HTR-8/SVneo (cell line): ENCODE measurements at places on chromosomes 3 and 15.
A peak's percentile ranks its signal among the peaks of the same experiment; 100 is the strongest.

- DNase-seq: no peak
Observed at GRCh38 chr3:34175636-34176176, 377.3 kb downstream of the PDCD6IP start.

DNA sequence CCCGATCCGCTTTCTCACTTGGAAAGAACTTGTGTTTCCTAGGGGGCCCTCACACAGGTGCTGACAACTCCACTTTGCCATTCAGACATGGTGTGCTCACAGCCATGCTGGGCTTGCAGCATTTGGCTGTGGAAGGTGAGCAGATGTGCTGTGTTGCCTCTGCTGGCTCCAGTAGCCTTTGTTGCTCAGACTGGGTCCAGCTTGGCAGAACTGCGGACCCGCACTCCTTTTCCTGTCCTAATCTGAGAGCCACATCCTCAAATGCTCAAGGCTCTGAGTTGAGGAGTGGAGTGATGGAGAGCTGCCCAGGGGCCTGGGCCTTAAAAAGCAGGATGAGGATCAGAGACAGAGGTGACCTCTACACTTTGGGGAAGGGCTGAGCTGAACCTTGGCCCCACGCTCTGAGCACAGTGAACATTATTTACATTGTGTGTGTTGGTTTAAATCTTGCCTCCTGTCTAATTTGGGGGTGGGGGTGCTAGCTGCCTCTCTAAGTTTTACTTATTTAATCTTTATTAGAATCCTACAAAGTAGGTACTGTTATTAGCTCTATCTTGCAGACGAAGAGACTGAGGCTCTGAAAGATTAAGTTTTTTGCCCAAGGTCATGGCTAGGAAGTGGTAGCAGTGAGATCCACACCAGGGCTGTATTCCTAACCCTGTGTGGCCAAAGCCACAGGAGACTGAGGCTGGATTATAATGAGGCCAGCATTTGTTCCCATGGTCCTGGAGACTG is 17.2 kb downstream of the ACOX2 start:
- DNase-seq: no peak

GRCh38 chr3:15204005-15204404 is 2.0 kb upstream of the CAPN7 start:
- DNase-seq: no peak

DNA sequence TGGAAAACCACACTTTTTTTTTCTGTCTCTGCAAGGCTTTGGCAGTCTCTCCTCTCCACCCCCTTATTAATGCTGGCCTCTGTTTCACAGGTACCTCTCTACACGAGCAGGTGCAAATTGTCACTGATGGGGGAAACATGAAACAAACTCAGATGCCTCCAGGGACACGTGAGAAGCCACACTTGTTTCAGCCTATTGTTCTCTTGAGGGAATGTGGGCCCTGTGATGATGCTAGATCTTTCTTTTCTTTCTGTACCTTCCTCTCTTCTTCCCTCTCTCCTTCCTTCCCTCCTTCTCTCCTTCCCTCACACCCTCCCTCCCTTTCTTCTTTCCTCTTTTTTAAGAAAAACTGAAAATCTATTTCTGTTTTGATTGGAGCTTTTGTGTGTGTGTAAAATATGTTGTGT is 5.7 kb upstream of the BLM start:
- no peak for DNase-seq

DNA sequence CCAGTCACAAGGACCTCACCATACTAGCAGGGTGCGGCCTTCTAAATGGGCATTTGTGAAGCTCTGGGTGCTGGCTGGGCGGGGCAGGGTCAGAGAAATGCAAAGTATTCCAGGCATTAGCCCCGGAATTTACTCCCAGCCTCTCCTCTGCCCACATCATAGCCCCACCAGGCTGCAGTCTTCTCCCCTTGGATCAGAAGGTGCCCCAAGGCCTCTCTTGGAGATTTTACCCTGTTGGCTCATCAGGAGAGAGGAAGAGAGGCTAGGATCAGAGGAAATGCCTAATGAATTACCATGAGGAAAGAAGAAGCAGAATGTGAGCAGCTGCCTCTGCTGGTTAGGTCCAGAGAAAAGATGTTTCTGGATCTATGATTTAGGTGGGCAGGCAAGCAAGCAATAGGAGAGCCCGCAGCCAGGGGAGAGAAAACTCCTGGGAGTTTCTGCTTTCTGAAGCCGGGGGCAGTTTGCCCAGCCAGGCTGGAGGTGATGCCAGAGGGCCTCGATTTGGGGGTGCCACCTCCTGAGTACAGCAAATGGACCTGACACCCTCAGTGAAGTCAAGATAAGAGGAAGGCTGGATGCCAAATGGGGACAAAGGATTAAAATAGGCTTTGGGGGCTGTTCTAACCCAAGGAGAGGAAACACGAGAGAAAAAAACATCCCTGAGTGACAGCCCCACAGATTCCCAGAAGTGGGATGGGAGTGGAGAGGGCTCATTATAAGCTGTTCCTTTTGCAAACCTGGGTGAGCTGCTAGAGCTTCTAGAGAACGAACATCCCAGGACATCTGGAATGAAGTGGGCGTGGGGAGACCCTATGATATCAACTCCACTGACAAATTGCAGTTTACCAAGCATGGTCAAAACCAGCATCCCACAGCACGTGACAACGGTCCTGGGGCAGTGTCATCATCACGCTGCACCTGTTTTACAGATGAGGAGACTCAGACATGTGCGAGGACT is 65.4 kb downstream of the BDH1 start:
- peak; percentile 84 for DNase-seq

GRCh38 chr3:50237133-50237651 is 1.2 kb downstream of the GNAI2 start:
- DNase-seq: no peak

GRCh38 chr15:54941417-54941816 is 255.3 kb downstream of the RSL24D1 start:
- no peak for DNase-seq

- DNase-seq: no peak
Observed at GRCh38 chr15:21267226-21267625, 173.1 kb downstream of the POTEB3 start.

DNA sequence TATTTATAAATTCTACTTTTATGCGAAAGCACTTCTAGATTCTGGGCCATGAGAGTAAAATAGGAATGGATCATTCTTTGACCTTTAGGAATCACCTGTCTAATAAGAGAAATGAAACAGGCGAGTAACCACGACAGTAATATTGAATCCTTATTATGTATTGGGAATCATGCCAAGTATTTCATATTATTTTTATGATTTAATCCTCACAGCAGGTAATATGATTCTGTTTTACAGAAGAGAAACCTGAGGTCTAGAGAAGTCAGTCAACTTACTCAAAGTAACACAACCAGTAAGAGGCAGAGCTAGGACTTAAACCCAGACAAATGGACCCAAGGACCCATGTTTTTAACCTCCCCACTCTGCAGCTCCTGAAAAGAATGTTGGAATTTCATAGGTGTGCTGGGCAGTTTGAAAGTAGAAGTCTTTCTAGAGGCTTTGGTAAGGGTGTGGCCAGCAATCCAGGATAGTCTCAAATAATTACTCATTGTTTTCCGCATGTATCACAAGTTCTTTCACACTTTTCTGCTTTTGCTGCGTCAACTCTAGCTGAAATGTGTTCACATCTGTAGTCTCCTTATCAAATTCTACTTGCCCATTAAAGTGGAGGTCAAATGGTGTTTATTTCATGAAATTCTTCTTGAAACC is 181.7 kb downstream of the TPRG1 start:
- no peak for DNase-seq

DNA sequence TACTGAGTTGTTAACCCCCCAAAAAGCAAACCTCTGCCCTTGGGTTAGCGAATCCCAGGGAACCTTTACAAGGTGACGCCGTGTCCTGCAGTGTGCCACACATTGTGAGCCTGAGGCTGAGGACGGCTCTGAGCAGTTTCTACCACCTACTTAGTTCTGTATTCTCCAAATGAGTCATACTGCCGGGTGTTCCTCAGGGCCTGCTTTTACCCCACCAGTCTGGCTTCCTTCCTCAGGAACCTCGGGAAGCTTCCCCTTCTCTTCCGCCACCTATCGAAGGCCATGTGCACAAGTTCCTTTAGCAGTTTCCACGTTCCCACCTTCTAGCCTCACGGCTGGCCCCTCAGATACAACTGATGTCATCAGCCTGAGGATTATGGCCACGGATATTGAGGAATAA is 384.0 kb upstream of the TPM1 start:
- no peak for DNase-seq

- DNase-seq: no peak
Observed at GRCh38 chr3:123071146-123071545, 4.3 kb downstream of the PDIA5 start.

DNA sequence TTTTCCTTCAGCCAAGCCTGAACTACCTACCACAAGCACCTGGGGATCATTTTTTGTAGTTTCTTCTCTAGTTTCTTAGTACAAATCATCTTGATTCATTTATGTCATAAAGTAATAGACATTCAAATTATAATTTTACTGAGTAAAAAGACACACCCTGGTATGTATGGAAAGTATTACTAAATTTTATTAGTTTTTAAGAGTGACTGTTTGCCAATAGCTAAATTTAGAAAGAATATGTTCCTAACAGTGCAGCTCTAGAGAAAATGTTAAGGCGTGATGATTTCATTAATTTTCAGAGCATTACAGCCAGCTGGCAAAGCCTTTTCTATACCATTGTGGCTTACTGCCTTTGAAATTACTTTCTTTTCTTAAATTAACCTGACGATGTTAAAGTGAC is 612.0 kb upstream of the KCNMB2 start:
- DNase-seq: no peak

- DNase-seq: no peak
Observed at GRCh38 chr15:63672369-63672768, 75.2 kb downstream of the FBXL22 start.

- DNase-seq: no peak
Observed at GRCh38 chr3:58469096-58469495, 22.8 kb upstream of the KCTD6 start.

DNA sequence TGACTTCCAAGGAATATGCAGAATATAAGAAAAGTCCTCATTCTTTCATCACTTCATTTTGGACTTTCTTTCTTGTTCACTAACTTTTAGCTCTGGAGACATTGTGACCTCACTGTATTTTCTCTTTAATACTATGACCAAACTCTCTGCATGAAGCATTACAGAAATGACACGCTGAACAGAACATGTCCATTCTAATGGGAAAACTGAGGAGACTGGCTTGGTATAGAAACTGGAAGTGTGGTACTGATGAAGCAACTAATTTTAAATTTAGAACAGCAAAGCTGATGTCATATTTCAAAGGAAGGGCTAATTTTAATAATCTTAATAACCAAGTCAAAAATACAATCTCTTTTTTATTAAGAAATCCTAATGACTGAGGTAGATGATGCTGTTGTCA is 4.7 kb downstream of the DPH3 start:
- no peak for DNase-seq

- no peak for DNase-seq
Observed at GRCh38 chr15:66187271-66187670, 66.3 kb downstream of the MEGF11 start.

- no peak for DNase-seq
Observed at GRCh38 chr15:40320409-40320808, 3.1 kb upstream of the INAFM2 start.

DNA sequence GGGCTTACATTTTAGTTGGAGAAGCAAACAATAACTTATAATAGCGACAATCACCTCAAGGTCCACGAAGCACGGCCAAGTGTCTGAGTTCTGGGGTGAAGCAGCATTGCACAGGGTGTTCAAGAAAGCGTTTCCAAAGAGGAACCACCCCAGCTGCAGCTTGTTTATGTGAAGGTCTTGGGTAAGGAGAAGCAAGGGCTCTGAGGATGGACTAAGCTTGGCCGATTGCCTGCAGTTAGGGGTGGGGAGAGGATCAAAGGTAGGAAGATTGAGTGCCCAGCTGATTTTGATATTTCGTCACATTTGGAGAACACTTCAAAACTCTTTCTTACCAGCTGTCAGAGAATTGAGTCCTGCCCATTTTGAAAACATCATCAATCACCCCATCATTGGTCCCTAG is 321.6 kb upstream of the DNAJC19 start:
- no peak for DNase-seq

DNA sequence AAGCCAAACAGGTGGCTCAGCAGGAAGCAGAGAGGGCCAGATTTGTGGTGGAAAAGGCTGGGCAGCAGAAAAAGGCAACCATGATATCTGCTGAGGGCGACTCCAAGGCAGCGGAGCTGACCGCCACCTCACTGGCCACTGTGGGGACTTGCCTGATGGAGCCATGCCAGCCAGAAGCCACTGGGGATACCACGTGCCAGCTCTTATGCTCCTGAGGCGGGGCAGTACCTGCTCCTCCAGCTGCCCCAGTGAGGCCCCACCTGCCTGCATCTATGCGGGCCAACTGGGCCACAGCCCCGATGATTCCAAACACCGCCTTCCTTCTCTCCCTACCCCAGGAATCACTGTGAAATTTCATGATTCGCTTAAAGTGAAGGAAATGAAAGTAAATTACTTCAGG is 22.9 kb upstream of the ARIH1 start:
- DNase-seq: no peak

- DNase-seq: no peak
Observed at GRCh38 chr3:62249484-62249776, 123.9 kb downstream of the FEZF2 start.

DNA sequence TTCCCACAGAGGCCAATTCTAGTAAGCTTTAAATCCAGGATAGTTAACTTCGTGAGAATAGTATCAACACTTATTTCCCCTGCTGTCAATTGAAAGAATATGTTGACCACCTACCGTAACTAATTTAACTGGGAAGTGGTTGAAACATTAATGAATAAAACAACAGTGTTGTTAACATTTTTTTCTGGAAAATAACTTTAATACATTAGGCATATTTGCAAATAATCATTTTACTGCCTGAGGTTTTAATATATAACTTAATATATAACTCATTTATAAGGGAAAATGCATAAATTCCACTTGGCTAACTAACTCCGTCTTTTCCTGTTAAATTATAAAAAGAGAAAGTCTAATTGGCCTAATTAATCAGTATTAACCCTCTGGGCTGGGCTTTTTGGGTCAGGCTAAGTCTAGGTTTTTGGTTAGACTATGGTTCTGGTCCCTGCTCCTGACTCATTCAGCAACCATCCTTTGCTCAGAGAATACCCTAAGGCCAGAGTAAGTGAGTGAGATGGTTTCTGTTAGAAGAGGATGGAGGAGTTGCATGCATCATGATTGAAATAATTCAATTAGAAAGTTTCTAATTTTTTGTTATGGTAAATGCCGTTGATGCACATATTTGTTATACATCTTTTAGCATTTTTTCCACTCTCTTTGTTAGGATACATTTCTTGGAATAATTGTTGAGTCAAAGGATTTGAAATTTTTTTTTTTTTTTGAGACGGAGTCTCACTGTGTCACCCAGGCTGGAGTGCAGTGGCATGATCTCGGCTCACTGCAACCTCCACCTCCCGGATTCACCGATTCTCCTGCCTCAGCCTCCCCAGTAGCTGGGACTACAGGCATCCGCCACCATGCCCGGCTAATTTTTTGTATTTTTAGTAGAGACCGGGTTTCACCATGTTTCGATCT is 10.8 kb upstream of the SKIL start:
- peak; percentile 61 for DNase-seq

GRCh38 chr3:142117056-142117851 is 32.1 kb downstream of the TFDP2 start:
- DNase-seq: no peak

GRCh38 chr3:179580992-179581391 is 18.3 kb downstream of the ACTL6A start:
- no peak for DNase-seq
